Mesangial cell (primary cell): ENCODE measurements at places on chromosomes 12 and 14. TPM values are rescaled to one million over a fixed set of nuclear protein-coding genes. Genes with fewer than 3 reads are reported as not detected.

Gene ESR2
- 0.63 TPM in 1 of 2 replicates, not detected in the other for total RNA-seq

Gene CMA1
- total RNA-seq: not detected in 2 replicates

Gene UNC119B
- 16.3 and 28.4 TPM in 2 replicates for total RNA-seq

Gene DNM1L
- total RNA-seq: 37.0 and 57.8 TPM in 2 replicates

Gene ZNF26
- 4.1 and 4.9 TPM in 2 replicates for total RNA-seq

Gene SLC25A47
- total RNA-seq: under 0.01 TPM in 1 of 2 replicates, not detected in the other

Gene KRT71
- not detected in 2 replicates for total RNA-seq

Gene MGAT4C
- total RNA-seq: 0.13 TPM in 1 of 2 replicates, not detected in the other

Gene INHBC
- total RNA-seq: not detected in 2 replicates

Gene PLXNC1
- under 0.01 and 0.25 TPM in 2 replicates for total RNA-seq

Gene MFAP5
- 0.89 and 1.5 TPM in 2 replicates for total RNA-seq

Gene P2RX7
- total RNA-seq: 0.13 and 0.16 TPM in 2 replicates

Gene ZC2HC1C
- 2.0 and 2.4 TPM in 2 replicates for total RNA-seq

Gene FGD4
- total RNA-seq: 14.5 TPM in 2 replicates

Gene KITLG
- total RNA-seq: 5.5 and 24.3 TPM in 2 replicates

Gene HPD
- not detected in 2 replicates for total RNA-seq

Gene MDGA2
- 0.89 and 0.98 TPM in 2 replicates for total RNA-seq

Gene CLEC1B
- not detected in 2 replicates for total RNA-seq
